Stimulated activated CD8-positive, alpha-beta memory T cell treated with anti-CD3 and anti-CD28 coated beads, Interleukin-4, amount 100 ng/mL, for 4 hours (primary cell): ENCODE measurements at places on chromosomes 2 and 18.

DNA sequence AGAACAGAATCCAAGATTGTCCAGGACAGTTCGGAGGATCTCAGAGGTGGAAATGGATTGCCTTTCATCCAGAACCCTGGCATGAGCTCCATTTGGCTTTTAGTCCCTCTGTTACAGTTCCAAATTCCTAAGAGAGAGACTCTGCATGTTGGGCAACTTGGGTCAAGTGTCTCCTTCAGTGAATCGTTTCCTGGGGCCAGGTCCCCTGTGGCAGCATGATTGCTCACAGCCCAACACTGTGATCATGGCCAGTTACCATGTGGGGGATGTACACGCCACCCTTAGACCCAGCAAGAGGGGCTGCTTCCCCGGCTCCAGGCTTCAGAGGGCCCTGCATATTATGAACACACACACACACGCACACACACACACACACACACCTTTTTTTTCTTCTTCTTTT, 118.6 kb upstream of the GLI2 start:
- no peak for DNase-seq

DNA sequence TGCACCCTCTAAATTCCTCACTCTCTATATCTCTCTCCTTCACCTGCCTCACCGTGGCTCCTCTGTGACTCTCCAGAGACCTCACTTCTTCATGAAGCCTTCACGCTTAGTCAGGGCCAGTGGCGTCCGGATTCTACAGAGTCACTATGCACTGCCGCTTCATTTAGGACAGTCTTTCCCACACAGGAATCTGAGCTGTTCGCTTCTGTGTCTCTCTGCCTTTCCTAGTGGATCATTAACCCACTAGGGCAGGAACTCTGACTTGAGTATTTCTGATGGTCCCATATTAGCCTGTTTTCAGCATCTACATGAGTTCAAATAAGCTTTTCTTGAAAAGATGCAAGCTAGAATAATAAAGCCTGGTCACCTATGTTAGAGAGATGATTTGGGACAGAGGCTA, 180.2 kb upstream of the DOK6 start:
- no peak for DNase-seq

- no peak for DNase-seq
Observed at GRCh38 chr2:156192468-156192867, 140.1 kb downstream of the NR4A2 start.

DNA sequence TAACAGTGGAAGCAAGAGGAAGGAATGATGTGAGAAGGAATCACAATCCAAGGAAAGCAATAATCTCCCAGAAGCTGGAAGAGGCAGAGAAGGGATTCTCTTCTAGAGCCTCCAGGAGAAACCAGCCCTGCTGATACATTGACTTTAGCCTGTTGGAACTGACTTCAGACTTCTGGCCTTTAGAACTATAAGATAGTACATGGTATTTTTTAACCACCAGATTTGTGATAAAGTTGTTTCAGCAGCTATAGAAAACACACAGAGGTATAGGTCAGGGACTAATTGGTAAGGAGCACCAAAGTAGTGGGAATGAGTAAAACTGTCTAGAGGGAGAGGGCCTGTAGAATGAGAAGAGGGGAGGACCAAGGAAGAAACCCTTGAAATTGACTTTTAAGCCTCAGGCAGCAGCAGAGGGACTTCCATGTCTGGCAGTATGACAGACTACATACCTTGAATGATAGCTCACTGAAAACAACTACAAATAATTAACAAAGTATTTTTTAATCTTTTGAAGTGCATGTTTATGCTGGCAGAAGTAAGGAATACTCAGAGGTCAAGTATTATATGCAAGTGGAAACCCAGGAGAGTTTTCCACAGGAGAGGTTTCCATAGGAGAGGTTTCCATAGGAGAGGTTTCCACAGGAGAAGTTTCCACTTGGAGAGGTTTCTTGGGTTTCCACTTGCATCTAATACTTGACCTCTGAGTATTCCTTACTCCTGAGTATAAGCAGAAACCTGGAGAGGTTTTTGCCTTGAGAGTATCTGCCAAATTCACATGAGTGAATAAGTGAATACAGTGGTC, 33.8 kb upstream of the TMEM17 start:
- no peak for DNase-seq

DNA sequence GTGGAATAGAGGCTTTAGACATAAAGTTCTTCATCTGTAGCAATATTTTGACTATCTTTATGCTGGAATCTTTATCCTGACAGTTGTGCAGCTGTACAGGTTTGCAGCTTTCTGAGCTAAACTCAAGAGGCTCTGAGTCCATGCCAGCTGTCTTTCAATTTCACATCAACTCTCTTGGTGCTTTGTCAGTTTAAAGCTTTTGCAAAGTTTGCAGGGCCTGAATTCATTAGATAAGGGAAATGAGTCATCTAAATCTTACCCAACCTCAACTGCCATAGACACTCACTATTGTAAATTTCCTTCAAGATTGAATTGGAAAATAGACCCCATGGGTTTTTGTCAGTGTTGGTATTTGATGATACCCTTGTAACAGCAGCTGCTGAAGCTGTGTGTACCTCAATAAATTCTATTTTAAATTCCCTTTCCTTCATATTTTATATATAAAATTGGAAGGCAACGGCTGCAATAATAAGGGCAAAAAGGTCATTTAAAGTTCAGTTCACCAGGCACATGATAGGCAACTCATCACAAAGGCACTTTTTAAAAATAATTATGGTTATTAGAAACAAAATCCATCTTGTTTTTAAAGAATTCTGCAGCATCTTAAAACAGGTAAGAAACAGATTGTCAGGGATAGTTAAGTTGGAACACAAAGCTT, 169.9 kb upstream of the SLC39A10 start:
- DNase-seq = no peak

DNA sequence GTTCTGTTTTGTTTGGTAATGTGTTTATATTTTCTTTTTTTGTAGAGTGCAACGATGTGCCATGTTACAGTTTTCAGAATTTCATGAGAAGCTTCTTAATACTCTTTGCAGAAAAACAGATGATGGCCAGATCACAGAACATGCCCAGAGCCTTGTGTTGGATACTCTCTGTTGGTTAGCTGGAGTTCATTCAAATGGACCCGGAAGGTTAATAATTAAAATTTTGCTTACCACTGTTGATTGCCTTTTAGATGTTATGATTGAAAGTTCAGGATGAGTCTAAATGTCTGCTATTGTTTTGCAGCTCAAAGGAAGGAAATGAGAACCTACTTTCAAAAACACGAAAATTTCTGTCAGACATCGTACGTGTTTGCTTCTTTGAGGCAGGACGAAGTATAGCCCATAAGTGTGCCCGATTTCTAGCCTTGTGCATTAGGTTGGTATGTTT, 85.2 kb downstream of the BIRC6 start:
- DNase-seq = no peak

DNA sequence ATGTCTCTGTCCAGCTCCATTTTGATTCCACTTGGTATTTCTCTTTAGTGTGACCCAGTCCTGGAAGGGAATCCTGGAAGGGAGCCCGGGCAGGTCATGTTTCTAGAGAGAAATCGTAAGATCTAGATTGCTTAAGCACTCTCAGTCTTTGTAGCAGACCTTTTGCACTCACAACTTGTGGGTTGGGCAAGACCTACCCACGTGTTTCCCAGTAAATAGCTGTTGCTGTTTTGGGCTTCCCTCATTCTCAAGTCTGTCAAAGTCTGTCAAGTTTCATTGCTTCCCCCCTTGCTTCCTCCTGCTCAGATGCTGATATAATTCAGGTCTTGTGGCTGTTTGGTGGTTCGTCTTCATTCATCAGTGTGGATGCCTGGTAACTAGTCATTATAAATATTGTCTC, 17.4 kb upstream of the NEMP2 start:
- DNase-seq = no peak

DNA sequence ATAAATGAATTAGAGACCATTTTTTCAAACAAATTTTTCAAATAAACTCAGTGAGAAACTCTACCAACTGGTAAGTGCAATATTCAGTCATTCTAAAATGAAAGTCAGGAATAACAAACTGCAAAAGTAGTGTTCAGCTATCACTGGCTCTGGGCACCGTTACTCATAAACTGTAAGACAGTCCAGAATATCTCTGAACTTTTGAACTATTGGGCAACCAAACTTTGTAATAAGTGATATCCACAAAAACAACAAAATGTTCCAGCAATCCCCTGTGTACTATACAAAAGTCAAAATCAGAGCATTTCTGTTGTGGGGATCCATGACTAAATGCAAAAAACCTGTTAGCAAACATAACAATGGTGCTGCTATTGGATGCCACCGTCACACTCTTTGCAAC, 56.3 kb downstream of the SLC25A12 start:
- DNase-seq = no peak

- DNase-seq = no peak
Observed at GRCh38 chr2:155703917-155704316, 628.6 kb downstream of the NR4A2 start.

GRCh38 chr2:218020966-218021535, 18.3 kb upstream of the TNS1 start:
- no peak for DNase-seq

GRCh38 chr2:31688282-31688681, 107.5 kb upstream of the SRD5A2 start:
- no peak for DNase-seq
